Epithelial cell of prostate (primary cell): ENCODE measurements at places on chromosomes 16 and 17.

- no peak for DNase-seq
These were observed 36.3 kb downstream of the IST1 start for GRCh38 chr16:71931599-71931998.

DNA sequence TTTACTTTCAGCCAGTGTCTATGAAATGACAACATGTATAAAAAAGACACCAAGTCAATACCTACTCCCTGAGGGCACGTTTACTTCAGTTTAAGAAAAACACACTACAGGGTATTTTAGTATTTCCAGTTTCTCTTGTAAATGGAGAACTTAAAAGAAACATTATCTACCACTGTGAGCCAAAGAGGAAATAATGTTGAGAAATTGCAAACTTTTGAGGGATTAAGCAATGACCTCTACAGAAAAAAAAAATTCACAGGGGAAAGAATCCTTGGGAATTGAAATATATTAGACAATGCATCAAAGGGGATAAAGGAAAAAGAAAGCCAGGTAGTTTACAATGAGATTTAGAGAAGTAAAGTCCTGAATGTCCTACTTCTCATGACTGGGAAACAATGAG is 126.0 kb downstream of the KCNJ2 start:
- DNase-seq: no peak

DNA sequence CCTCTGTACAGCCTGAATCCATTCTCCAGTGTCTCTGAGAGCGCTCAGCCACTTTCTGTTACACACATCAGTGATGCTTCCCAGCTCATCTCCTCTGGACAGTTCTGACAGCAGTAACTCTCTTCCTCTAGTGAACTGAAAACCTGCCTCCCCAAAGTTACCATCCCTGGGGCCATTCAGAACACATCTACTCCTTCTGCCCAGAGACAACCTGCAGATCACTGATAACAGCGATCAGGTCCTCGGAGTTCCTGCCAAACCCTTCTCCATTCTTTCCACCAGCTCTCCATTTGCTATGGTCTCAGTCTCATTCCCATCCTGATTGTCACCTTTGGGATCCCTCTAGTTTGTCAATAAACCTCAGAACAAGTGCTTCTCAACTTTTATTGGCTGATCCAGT is 7.3 kb downstream of the ZZEF1 start:
- DNase-seq: no peak

- DNase-seq: no peak
These were observed 109.7 kb upstream of the NUDT7 start for GRCh38 chr16:77612596-77612995.
